Caco-2 (cell line): ENCODE measurements at places on chromosomes 3 and 15.

- no peak for DNase-seq
These were observed 68.7 kb upstream of the PRR23C start for GRCh38 chr3:139113231-139113992.

DNA sequence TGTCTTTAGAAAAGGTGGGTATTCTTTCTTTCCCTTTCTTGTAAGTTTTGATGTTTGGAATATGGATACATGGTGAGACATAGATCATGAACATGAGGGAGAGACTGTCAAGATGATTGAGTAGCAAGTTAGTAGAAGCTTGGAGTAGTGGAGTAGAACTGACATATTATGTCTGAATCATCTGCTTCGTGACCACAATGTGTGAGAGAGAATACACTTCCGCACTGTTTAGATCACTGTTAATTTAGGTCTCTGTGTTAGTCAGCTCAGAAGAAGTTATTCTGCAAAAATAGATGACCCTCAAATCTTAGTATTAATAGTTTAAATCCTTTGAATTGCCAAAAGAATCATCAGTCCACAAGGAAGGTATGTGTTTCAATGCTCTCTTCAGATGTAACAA is 151.0 kb downstream of the OXSM start:
- no peak for DNase-seq

DNA sequence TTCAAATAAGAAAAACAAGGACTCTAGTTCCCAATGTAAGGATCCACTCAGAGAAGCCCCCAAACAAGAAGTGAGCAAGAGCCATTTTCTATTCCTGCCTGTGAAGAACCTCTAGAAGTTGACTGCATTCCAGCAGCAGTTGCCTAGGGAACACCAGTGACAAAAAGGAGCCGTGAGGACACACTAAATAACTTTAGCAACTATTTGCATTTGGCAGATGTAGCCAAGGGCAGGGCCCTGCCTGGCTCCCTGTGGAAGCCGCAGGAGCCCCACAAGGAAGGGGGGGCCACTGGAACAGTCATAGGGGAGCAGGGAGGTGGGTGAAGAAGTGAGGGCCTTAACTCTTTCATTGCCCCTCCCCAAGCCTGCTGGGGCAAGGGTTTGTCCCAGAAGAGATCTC is 470.2 kb upstream of the PROK2 start:
- no peak for DNase-seq

DNA sequence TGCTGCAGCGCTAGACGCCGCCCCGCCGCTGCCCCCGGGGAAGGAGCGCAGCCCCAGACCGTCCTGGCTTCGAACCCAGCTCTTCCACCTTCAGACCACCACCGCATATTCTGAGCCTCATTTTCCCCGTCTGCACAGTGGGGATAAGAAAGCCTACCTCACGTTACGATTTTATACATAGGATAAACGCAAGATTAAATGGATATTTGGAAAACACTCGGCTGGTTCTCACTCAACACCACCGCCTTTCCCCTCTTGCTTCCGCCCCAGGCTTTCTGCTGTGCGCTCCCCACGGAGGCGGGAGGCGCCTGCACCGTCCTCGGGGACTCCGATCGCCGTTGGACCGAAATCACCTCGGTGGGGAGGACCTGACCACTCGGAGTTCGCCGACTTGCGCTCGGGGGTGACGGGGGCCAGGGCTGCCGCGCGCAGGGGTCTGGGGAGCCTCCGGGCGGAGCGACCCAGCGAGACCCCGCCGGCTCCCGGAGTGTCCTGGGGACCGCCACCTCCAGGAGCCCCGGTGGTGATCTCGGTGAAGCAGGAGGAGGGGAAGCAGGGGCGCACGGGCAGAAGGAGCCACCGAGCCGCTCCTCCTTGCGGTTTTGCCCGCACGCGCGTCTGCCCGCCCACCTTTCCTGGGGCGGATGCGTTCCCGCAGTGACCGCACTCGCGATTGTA is 4.0 kb downstream of the FBXL22 start:
- DNase-seq = peak; percentile 54

GRCh38 chr3:107117922-107118536 is 259.2 kb upstream of the CCDC54 start:
- DNase-seq = peak; percentile 31

DNA sequence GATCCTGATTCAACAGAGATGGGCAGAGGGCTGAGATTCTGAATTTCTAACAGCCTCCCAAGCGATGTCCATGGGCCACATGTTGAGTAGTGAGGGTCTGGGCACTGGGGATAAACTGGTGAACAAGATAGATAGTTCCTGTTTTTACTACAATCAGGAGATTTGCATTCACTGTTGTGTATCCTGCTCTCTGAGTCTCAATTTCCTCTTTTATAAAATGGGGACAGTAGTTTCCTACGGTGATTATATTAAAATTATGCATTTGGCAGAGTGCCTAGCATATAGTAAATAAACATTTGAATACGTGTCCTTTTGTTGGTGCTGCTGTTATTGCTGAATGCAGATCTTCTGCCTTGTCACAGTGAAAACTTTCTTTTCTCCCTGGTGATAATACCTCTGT is 102.5 kb downstream of the MYH15 start:
- DNase-seq = no peak

DNA sequence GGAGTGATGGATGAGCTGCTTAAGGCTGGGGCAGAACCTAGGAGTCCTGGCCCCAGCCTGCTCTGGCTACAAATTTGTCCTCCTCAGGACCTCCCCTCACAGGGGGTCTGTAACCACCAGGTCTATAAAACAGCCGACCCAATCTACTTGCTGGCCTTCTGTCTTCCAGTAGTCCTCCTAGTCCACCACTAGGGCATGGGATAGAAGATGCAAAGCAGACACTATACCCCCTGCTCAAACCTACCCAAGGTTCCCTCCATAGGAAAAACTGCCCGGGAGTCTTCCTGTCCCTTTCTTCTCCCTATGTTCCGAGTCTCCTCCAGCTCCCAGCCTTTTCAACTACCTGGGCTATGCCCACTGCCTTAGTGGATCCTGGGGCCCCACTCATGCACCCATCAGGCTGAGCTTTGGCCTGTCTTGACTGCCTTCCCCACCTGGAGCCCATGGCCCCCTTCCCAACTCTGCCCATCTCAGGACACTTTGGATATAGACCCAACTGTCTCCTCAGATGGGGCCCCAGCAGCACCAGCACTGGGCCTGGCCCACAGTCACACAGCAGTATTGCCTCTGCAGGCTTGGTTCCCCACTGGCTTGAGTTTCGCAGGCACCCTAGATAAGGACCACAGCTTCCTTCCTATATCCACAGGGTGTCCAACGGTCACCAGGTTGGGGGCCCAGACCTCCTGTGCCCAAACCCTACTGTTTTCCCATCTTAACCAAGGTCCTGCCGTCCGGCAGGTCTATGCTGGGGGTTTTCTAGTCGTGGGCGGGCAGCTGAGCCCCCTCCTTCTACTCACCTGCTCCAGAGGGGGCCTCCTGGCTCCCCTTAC is 1.1 kb downstream of the HYAL3 start:
- no peak for DNase-seq

- DNase-seq = no peak
These were observed 575.6 kb downstream of the GRM7 start for GRCh38 chr3:7436542-7436941.

DNA sequence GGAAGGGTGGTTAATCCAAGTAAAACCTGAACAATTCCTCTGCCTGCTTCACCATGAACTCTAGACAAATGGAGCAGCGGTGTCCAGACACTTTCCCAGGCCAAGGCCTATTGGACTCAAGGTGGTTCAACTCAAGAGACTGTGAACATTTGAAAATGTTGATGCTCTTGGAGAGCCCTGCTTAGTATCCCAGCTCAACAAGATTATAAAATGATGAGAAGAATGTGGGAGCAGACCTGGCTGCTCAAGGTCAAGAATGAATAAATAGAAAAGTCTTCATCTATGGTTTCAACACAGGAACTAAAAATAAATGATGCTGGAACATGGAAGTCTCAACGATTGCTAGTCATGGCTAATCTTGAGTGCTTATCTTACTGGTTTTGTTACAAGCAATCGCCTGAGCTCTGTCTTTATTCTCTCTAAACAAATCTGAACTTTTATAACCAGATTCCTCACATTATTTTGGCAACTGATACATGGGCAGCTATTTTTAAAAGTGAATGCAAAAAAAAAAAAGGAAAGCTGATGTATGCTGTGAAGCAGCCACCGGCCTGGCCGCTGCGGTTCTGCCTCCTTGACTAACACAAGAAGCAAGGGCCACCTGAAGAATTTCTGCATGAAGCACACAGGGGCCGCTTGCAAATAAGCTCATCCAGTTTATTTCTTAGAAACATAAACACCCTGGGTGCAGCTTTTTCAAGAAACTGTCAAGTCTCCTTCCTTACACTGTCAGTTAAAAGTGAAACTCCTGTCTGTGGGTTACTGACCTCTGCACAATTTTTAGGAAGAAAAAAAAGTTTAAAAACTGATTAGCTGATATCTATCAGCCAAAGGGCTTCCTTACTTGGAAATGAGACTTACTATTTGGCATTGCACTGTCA is 120.1 kb upstream of the ARHGEF3 start:
- no peak for DNase-seq

DNA sequence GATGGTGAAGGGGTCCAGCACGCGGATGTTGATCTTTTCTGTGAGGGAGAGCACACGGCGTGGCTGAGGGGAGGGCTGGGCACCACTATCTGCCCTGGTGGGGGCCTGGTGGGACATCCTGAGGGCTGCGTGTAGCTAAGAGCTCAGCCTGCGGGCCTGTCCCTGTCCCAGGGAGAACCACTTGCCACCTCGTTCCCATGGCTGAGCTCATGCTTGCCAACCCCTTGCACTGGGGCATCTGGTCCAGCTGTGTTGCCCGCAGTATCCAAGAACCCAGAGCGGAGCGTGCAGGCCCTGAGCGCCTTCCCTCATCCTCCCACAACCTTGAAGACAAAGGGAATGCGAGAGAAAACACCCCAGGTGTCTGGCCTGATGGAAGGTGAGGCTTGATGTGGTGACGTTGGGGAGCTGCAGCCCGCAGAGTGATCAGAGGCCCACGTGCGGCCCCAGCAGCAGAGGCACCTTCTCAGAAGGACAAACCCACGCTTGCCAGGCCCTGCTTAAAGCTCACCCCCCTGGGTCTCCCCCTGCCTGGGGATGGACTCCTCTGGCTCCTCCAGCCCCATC is 28.9 kb downstream of the TKT start:
- DNase-seq = no peak

DNA sequence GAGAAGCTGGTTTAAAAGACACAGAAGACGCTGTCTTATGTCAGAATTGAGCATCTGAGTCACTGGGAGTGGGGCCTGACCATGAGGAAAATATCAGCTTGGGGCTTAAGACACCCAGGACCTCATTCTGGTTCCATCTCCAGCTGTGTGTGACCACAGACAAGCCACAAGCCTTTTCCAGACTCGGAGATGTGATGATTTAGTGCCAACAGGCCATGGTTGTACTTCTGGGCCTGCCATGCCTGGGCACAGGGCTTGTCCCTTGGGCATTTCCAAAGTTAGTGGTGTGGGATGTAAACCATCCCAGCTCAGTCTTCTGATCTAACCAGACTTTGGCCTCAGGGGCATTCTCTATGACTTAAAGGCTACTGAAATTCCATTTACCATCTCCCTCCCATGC is 269.8 kb downstream of the RYR3 start:
- DNase-seq = no peak

DNA sequence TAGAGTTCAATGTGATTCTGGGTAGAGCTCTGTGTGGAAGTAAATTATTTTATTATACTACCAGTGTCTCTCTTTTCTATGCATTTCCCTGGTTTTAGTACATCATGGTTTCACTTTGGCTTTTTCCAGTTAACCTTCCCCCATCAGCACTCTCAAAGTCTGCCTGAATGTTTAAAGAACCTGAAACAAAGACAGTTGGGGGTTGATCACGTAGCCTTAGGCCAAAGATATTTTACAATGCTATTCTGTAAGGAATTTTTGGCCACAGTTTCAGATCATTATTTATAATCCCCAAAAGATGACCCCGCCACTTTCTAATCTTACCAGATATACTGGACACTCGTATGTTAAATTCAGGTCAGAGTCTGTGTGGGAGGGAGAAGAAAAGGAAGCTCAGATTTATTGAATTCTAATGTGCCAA is 156.3 kb upstream of the TMC3 start:
- DNase-seq = no peak

GRCh38 chr3:71525391-71525790 is 58.1 kb downstream of the FOXP1 start:
- DNase-seq = no peak

- DNase-seq = no peak
These were observed 29.1 kb downstream of the SLC6A6 start for GRCh38 chr3:14431452-14431916.

- no peak for DNase-seq
These were observed 57.2 kb downstream of the USP13 start for GRCh38 chr3:179710079-179710478.

- no peak for DNase-seq
These were observed 22.4 kb downstream of the NANOGP8 start for GRCh38 chr15:35062738-35063099.
